ENCODE measurements at places on chromosomes 12 and 14. TPM values are rescaled to one million over a fixed set of nuclear protein-coding genes. Genes with fewer than 3 reads are reported as not detected.
A peak's percentile ranks its signal among the peaks of the same experiment; 100 is the strongest.

DNA sequence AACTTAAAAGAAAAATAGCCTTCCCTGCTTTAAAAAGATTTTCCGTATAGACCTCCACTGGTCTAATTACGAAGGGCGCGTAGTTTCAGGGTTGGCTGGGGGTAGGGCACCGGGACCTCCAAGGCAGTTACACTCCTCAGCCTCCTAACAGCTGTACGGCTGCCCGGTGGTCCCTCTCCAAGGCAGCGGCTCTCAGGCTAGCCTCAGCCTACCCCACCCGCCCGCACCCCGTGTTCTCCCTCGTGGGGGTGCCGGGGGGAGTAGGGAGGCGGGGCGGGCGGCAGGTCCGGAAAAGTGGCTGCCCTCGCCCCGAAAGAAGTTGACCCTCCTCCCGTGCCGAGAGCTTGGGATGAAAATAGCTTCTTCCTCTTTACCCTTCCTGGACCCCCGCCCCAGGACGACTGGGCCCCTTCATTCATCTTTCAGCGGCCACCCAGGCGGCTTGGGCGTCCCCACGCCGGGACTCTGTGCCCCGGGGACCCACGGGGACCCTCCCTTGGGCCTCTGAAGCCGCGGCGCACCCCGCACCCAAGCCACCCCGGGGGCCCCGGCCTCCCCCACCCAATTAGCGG is 991 bp upstream of the RCOR1 start:
- no peak for DNase-seq
- peak overlapping the region; percentile 92 for H3K27ac ChIP-seq
- H3K36me3 ChIP-seq = no peaks in the 10 kb centered on the region
- H3K4me3 ChIP-seq = peak overlapping the region; percentile 74
- H3K4me1 ChIP-seq = peaks cover 21% of the 10 kb centered on the region

- peaks cover 43% of the 10 kb centered on the region for H3K4me1 ChIP-seq
- no peak for DNase-seq
- H3K36me3 ChIP-seq = peaks cover 73% of the 10 kb centered on the region
Measured at GRCh38 chr14:103725001-103725682, 9.5 kb downstream of the ZFYVE21 start.

GRCh38 chr12:19967431-19967830 is 400.9 kb upstream of the PDE3A start:
- no peaks in the 10 kb centered on the region for H3K4me1 ChIP-seq
- H3K36me3 ChIP-seq = no peaks in the 10 kb centered on the region
- no peak overlapping the region for H3K4me3 ChIP-seq

DNA sequence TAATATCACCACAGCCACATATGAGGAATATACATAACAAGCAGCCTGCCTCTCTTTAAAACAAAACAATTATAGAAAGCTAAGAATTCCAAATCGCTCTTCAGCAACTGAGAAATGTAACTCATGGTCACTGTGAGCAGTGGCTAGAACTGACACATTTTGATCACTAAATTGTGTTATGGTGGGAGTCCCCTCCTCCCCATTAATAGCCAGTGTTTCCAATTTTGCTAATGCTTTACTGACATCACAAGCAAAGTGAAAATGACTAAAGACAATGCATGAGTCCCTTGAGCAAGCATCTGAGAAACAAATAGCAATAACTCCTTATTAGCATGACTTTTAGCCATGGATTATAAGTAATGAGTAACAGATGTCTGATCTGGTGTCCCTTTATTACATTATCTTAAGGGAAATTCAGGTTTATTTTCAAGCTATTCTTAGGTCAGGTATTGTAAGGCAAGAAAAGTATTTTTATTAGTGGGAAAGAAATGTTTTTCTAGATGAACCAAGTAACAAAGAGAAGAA is 148.3 kb downstream of the KCNH5 start:
- H3K27me3 ChIP-seq = no peaks in the 10 kb centered on the region
- no peak overlapping the region for H3K27ac ChIP-seq
- H3K4me3 ChIP-seq = no peak overlapping the region
- no peaks in the 10 kb centered on the region for H3K4me1 ChIP-seq
- no peak for DNase-seq

DNA sequence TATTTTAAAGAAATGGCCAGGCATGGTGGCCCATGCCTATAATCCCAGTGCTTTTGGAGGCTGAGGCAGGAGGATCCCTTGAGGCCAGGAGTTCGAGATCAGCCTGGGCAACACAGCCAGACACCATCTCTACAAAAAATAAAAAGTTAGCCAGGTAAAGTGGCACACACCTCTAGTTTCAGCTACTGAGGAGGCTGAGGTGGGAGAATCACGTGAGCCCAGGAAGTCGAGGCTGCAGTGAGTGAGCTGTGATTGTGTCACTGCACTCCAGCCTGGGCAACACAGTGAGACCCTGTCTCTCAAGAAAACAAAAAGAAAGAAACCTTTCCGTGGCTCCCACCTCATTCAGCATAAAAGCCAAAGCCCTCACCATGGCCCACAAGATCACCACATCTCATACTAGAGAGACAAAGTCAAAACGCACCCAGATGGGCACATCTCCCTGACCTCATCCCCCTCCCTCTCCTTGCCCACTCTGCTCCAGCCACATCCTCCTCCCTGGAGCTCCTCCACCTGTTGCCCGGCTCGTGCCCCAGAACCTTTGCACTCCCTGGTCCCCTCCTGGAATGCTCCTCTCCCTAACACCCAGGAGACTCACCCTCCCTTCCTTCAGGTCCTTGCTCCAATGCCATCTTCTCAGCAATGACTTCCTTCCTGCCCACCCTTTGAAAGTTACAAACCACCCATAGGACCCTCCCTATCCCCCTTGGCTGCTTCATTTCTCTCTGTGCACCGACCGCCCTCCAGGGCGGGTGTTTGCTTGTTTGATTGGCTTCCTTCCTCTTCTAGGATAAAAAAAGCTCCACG is 4.8 kb upstream of the SCARB1 start:
- no peaks in the 10 kb centered on the region for H3K36me3 ChIP-seq
- no peak overlapping the region for H3K27ac ChIP-seq
- DNase-seq = no peak
- H3K4me1 ChIP-seq = peaks cover 11% of the 10 kb centered on the region

DNA sequence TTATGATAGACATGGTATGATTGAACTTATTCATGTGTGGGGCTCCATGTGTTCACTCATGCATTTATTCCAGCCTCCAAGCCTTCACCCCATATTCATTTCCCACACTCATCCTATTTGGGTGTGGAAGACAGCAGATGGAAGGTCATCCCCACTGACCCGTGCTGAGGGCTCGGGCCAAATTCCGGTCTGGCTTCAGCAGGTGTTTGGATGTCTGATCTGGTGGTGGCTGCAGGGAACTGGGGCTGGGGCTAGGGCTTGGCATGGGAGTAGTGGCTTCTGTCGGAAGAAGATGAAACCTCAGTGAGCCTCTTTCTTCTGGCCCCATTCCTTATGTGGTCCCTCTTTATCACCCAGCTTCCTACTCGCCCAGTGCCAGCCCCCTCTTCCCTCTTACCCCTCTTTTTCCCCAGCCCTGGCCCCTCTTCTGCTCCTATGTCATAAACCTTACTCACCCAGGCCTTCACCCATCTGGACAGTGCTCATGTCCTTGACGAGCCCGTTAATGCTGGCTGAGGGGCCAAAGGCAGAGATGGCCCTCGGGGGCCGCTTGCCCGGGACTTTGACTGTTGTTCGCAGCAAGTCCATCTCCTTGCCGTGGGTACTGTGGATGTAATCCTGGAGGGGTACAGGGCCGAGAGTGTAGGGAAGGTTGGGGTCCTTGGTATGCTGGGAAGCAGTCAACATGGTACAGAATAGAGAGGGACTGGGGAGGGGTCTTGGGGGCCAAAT is 8.0 kb downstream of the AGAP2 start:
- H3K27me3 ChIP-seq = peaks cover 52% of the 10 kb centered on the region
- DNase-seq = no peak
- H3K4me1 ChIP-seq = peaks cover 26% of the 10 kb centered on the region
- H3K36me3 ChIP-seq = peaks cover 72% of the 10 kb centered on the region
- H3K27ac ChIP-seq = no peak overlapping the region

- H3K4me3 ChIP-seq = no peak overlapping the region
- no peaks in the 10 kb centered on the region for H3K27me3 ChIP-seq
- H3K36me3 ChIP-seq = peaks cover 2% of the 10 kb centered on the region
- no peak for DNase-seq
Measured at GRCh38 chr12:96223411-96224218, 29.4 kb downstream of the ELK3 start.

GRCh38 chr14:101492716-101493115 is 68.6 kb upstream of the DIO3 start:
- DNase-seq = no peak
- no peak overlapping the region for H3K4me3 ChIP-seq
- no peak overlapping the region for H3K27ac ChIP-seq
- H3K4me1 ChIP-seq = peaks cover 18% of the 10 kb centered on the region

- H3K4me1 ChIP-seq = no peaks in the 10 kb centered on the region
- H3K27me3 ChIP-seq = no peaks in the 10 kb centered on the region
- no peak overlapping the region for H3K27ac ChIP-seq
- H3K36me3 ChIP-seq = no peaks in the 10 kb centered on the region
- no peak overlapping the region for H3K4me3 ChIP-seq
Measured at GRCh38 chr14:55607386-55607785, 27.4 kb downstream of the KTN1 start.

The NELL2 gene
- total RNA-seq = 105 TPM

The SLC7A7 gene
- total RNA-seq = 8.8 TPM

The TDRD9 gene
- 1.4 TPM for total RNA-seq

The HRK gene
- total RNA-seq = 2.5 TPM

The PMCH gene
- 0.33 TPM for total RNA-seq

The SERPINA1 gene
- 5.9 TPM for total RNA-seq
